ENCODE measurements at places on chromosomes 11 and 22. TPM values are rescaled to one million over a fixed set of nuclear protein-coding genes. Genes with fewer than 3 reads are reported as not detected.
A peak's percentile ranks its signal among the peaks of the same experiment; 100 is the strongest.

DNA sequence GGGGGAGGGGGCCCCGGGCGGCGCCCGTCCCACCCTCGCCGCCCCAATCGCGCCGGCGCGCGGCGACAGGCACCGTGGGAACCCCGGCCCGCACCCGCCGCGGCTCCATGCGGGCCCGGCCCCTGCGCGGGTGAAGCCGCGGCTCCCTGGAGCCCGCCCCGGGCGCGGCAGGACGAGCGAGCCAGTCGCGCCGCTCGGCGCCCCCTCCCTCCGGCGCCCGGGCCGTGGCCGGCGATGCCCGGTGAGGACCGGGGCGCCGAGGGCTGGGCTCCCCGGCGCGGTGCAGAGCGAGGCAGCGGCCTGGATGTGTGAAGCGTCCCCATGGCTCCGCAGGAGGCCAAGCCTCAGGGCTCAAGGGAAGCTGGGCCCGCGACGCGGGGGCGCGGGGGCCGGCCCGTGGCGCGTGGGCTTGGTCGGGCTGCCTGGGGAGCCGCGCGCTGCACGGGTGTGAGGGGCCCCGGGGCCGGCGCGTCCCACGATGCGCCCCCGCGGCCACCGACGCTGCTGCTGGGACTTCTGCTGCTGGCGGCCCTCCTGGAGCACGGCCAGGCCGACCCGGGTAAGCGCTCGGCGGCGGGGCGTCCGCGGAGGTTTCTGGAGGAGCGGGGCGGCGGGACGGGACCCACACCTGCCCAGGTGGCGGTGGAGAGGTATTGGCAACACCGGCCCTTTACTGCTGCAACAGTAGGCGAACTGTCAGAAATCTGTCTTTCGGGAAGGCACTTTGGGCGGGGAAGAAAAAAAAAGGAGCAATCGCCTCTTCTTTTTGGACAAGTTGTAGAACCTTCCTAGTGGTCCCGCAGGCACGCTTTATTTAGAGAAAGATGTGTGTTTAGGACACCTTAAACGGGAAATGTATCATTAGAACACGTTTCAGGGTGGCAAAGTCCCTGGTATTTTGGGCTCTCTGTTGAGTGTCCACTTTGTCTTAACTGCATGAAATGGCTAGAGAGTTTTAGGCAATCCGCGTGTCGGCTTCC lies 119.4 kb downstream of the HIPK3 start:
- DNase-seq, result peak; percentile 16

The PMM1 gene
- polyA plus RNA-seq, result 49.0 TPM

- no peak for DNase-seq
Observed at GRCh38 chr11:44987506-44987905, 36.8 kb upstream of the TP53I11 start.

The TRAPPC4 gene
- polyA plus RNA-seq, result 91.9 TPM

GRCh38 chr22:19012308-19012986 lies 76.4 kb upstream of the PRODH start:
- no peak for DNase-seq

- no peak for DNase-seq
Observed at GRCh38 chr11:87366763-87367405, 329.1 kb downstream of the TMEM135 start.

The PAMR1 gene
- polyA plus RNA-seq, result 7.2 TPM

GRCh38 chr11:1933416-1934334 lies 13.5 kb upstream of the MRPL23 start:
- no peak for DNase-seq

- DNase-seq, result no peak
Observed at GRCh38 chr11:122852796-122853160, 14.5 kb downstream of the CRTAM start.

The FXYD6 gene
- 148 TPM for polyA plus RNA-seq

The MMP27 gene
- polyA plus RNA-seq, result not detected

The LRP5 gene
- 44.9 TPM for polyA plus RNA-seq

- DNase-seq, result no peak
Observed at GRCh38 chr11:45395947-45396346, 109.8 kb upstream of the SYT13 start.

DNA sequence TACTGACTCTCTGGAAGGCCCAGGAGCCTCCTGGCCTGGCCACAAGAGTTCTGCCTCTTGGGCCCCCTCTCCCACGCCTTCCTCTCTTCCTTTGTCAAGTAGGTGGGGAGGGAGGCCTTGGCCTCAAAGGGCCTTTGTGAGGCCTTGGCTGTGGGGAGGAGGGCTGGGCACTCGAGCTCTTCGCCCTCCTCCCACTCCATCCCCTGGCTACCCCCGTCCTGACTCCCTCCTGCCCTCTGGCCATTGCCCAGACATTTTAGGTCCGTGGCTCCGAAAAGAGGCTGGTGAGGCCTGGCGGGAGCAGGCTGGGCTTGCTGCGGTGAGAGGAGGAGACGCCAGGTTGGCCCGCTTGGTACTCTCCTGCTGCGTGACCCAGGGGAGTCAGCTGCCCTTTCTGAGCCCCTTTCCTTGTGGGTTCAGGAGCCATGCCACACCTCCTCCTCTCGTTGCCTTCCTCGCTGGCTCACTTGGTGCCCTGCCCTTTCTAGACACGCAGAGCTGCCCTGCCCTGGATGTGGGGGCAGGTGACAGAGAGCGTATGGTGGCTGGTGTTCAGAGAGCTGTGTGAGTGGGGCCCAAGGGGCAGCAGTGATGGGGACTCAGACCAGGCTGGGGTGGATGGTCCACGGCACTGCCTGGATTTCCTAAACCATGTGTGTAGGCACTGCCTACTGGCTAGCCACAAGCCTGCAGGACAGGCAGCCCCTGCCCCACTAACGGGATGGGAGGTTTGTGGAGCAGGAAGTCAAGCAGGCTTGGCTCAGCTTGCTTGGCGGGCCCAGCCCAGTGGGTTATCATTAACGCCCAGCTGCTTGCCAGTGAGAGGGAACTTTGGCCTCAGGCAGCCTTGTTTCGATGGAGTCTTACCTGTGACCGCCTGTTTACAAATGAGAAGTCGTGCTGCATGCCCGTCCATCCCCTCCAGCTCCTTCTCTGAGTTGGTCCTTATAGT lies 15.8 kb upstream of the OMP start:
- no peak for DNase-seq

The SLC22A9 gene
- 0.13 TPM for polyA plus RNA-seq

The CBLIF gene
- polyA plus RNA-seq, result 0.16 TPM

DNA sequence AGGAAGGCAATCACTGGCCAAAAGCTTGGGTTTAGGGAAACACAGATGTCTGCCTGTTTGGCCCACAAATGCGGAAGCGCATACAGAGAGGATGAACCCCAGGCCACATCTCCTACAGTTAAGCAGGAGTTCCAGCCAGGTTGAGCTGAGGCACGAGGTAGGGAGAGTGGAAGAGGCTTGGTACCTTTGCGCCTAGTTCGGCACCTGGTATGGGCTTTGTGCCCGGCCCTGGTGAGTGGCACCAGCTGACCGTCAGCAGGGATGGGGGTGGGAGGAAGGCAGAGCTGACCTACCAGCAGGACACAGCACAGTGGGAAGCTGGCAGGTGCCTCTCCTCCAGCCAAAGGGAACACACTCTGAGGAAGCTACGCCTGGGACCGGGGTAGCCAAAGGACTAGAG lies 57.6 kb downstream of the KCNC1 start:
- no peak for DNase-seq

- DNase-seq, result peak; percentile 4
Observed at GRCh38 chr11:133681901-133682300, 149.6 kb upstream of the OPCML start.

DNA sequence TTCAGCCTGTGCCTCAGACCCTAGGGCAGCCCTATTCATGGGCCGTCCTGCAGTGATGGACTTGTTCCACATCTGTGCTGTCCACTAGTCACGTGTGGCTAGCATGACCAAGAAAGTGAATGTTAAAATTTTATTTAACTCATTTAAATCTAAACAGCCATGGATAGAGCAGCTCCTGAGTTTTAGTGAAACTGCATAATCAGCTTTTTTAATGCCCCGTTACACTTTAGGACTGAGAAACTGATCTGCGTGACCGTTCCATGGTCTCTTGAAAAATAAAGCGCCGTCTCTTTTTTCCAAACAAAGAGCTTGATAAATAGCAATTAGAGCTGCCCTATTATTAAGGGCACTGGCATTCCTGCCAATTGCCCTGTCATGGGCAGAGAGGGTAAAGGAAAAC lies 76.5 kb upstream of the SNX19 start:
- no peak for DNase-seq

The SLC17A6 gene
- polyA plus RNA-seq, result not detected

DNA sequence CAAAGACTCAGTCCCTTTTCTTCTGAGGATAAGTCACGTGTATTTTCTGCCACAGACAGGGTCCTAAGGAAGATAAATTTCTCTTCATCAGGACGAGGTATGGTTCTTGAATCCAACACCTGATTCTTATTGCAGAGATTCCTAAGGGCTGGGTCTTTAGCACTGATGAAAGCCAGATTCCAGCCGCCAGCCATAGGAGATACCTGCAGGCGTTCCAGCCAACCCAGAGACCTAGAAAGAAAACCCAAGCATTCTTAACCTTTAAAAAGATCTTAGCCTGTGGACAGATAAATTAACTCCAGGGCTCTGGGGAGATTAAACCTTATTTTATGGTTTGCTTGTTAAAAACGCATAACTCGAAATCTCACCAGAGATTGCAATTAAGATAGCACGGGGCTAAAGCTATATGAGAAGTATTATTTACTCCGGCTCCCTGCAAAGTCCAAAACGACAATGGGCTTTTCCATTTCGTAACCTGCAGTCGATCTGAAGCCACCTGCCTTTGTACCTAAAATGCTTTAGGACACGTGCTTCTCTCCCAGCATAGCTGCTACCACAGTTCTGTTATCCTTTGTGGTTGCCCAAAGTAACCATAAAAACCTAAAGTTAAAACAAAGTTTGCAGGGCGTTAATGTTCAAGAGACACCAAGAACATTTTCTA lies 104.5 kb downstream of the NXPE2 start:
- no peak for DNase-seq

The OR51B2 gene
- polyA plus RNA-seq, result not detected

DNA sequence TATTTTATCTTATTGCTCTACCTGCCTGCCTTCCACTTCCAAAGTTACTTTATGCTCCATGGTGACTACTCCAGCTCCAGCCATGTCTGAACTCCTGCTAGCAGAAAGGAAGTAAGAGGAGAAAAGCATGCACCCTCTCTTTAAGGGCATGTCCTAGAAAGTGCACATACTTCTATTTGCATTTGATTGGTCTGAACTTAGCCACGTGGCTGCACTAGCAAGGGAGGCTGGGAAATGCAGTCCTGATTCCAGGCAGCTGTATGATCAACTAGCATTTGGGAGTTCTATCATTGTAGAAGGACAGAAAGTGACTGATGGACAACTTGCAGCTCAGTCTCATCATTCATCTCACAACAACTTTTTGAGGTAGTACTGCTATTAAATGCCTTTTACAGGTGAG lies 515.7 kb downstream of the BUD13 start:
- no peak for DNase-seq

- no peak for DNase-seq
Observed at GRCh38 chr11:10625281-10625981, 57.0 kb upstream of the LYVE1 start.

The OR8G5 gene
- polyA plus RNA-seq, result not detected

The OR2AG2 gene
- 0.08 TPM for polyA plus RNA-seq

DNA sequence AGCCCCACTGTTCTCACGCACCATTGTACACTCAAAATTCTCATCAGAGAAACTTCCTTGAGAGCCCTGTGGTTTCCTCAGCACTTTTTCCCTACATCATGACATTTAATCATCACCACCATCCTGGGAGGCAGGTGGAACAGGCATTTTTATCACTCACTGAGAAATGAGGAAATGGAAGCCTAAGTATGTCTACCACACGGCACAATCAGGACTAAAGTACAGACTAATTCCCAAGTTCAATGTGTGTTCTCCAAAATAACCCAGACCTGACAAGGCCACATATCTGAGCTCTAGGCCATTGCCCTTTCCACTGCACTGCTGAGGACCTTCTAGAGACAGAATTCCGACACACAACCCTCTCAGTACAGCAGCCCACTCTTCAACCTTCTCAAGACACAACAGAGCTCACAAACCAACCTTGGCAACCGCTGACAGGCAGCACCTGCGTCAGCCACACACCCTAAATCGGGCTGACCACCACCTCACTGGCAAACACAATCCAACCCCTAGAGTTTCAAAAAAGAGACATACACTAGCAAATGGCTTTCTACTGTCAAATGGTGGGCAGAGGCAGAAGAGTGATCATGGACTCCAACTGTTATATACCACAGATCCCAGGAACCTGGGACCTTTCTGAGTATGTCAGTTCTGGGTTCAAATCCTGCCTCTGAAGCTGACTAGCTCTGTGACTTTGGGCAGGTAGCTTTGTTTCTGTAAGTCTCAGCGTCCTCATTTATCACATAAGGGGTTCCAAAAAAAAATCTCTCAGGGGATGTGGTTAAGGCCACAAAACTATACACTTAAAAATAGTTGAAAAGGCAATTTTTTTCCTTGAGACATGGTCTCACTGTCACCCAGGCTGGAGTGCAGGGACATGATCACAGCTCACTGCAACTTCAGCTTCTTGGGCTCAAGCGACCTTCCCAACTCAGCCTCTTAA lies 16.3 kb downstream of the SMCO4 start:
- DNase-seq, result no peak

GRCh38 chr22:38139901-38140300 lies 29.4 kb upstream of the BAIAP2L2 start:
- no peak for DNase-seq

The MAPK1 gene
- 150 TPM for polyA plus RNA-seq

DNA sequence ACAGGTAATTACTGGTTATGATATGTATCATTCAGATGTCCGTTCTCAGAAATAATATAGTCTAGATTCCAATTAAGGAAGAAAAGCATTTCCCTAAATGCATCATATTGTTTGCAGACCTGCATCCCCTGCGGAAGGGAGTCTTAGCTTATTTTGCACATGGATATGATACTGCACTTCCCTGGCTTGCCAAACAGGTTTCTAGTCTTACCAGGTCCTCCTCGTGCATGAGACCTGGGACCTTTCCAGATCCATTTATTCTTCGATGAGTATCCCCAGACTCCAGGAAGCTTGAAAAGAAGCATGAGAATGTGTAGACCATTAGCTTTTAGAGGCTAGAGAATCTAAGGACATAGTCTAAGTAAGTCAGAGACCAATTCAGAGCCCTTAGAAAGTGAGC lies 30.6 kb downstream of the CYB5R2 start:
- no peak for DNase-seq

- DNase-seq, result no peak
Observed at GRCh38 chr11:41119484-41119883, 340.0 kb downstream of the LRRC4C start.

Measured in right renal pelvis (tissue), 4 donors.